ENCODE measurements at places on chromosomes 5 and 9.

- DNase-seq, result peak; percentile 67
Measured at GRCh38 chr9:117704024-117704575, at the start of gene TLR4. Gene TLR4 (plus strand): TSS chr9:117704403. CDS start chr9:117704473, 70 bp downstream.

- no peak for DNase-seq
Measured at GRCh38 chr5:122880749-122881148, 35.3 kb downstream of the SNX24 start.

- DNase-seq, result no peak
Measured at GRCh38 chr9:5719100-5719926, 90.4 kb downstream of the RIC1 start.

GRCh38 chr9:137074657-137075274, 2.6 kb upstream of the UAP1L1 start:
- no peak for DNase-seq

DNA sequence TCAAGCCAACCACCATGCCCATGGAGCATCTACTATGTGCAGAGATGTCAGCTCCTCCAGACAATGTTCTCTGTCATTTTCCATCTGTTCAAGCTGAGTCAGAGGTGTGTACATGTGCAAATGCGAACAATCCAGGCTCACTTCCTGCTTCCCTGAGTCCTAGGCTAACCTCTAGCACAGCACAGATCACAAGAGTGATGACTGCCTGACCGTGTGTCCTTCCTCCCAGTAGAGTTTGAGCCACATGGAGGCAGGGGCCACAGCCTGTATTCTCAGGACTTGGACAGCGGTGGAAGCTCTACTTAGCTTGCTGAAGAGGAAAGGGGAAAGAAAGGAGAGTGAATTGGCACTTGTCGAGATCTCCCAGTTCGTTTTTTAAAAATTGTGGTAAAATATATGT, 87.2 kb downstream of the KCNIP1 start:
- no peak for DNase-seq

- no peak for DNase-seq
Measured at GRCh38 chr9:123167474-123167873, 100.9 kb downstream of the STRBP start.

GRCh38 chr5:93635991-93636390, 53.0 kb downstream of the NR2F1 start:
- DNase-seq, result no peak

DNA sequence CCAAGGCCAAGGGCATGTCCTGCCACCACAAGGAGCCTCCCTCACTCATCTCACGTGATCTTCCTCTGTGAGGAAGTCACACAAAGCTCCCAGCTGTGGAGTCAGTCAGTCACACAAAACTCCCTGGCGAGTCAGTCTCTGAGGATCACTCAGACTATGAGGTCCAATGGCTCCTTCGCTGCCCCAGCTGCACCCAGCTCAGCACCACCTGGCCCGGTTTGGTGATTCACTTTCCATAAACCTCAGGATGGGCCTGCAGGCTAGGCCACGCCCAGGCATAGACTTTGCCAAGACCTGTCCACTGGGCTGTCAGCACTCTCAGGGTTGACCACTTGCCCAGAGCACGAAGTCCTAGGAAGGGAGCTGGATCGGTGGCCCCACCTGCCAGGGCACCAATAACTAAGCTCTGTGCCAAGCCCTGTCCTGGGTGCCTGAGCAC, 233.8 kb downstream of the HSPA4 start:
- no peak for DNase-seq

GRCh38 chr5:93221773-93222172, 359.2 kb downstream of the NR2F1-AS1 start:
- DNase-seq, result no peak

GRCh38 chr9:121274851-121275250, 6.9 kb downstream of the GSN start:
- no peak for DNase-seq

GRCh38 chr9:80555782-80556325, 984.1 kb downstream of the TLE4 start:
- no peak for DNase-seq

DNA sequence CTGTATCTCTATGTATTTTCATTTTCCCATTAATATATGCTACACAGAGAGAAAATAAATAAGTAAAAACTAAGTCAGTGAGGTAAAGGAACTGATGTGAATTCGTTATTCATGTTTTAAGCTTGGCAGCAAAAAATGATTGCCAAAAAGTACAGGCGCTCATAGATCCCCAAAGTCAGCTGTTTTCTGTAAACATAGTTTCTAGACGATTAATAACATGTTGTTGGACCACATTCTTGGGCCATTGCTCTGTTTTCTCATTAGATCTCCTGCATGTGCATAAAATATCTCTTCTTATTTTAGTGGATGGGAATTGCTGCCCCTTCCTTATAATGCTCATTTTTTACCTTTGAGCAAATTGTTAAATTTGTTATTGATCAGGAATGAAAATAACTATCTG, 215.2 kb downstream of the TLE1 start:
- no peak for DNase-seq

- DNase-seq, result no peak
Measured at GRCh38 chr9:36150574-36151315, 14.2 kb downstream of the GLIPR2 start.

- no peak for DNase-seq
Measured at GRCh38 chr9:96302021-96302420, at the start of gene HSD17B3. Gene HSD17B3 (minus strand): TSS chr9:96302176. CDS start chr9:96302104, 72 bp downstream.

GRCh38 chr5:176915906-176916305, 16.8 kb upstream of the HK3 start:
- DNase-seq, result no peak
